ENCODE measurements at places on chromosomes 12 and 14.

DNA sequence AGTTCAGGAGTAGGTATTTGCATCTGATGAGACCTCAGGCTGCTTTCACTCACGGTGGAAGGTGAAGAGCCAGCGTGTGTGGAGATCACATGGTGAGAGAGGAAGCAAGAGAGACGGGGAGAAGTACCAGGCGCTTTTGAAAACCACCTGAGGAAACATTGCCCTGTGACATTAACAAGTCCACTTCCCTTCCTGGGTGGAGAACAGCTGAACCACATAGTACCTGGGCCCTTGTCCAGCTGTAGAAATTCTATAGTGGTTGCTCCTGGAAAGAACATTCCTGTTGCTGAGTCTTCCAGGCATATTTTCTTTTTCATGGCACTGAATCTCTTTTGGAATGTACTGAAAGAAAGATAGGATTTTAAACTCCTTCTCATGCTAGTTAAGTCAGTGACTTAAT, 87.3 kb upstream of the RIN3 start:
- no peak for DNase-seq

DNA sequence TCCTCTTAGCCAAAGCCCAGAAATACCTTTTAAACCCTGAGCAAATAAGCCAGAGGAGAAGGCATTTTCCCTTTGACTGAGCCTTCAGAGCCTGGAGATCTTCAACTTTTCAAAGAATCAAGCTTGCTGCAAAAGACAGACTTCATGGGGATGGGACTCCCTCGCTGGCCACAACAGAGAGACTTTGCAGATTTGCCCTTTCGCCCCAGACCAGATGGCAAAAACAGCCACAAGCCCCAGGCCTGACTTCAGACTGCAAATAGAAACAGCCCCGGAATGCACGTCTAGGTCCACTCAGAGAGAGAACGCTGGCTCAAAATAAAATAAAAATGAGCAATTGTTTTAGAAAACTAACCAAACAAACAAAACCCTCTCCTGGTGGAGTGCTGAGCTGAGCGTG, 114.6 kb upstream of the MED13L start:
- DNase-seq = no peak

- DNase-seq = no peak
Measured at GRCh38 chr12:62335796-62336195, 75.6 kb downstream of the USP15 start.

DNA sequence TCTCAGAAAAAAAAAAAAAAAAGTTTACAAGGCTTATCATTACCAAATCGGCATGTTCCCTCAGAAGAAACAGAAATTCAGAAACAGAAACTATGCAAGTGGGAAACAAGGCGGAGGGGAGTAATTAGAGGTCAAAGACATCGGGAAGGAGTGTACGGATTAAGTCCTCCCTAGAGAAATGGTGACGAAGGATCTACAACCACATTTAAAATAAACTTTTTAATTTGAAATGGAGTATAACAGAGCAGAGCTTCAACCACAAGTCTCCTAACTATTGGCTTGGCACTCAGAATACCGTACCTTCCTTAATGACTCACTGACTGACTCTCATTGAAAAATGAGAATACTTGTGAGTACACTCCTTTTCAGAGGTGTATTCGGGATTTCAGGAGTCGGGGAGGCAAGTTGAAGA, 908 bp downstream of the ENTPD5 start:
- no peak for DNase-seq

GRCh38 chr14:90867501-90867900, 51.3 kb upstream of the TTC7B start:
- no peak for DNase-seq

All from occipital lobe (tissue), 3 donors.